ENCODE measurements at places on chromosomes 5 and 9.

DNA sequence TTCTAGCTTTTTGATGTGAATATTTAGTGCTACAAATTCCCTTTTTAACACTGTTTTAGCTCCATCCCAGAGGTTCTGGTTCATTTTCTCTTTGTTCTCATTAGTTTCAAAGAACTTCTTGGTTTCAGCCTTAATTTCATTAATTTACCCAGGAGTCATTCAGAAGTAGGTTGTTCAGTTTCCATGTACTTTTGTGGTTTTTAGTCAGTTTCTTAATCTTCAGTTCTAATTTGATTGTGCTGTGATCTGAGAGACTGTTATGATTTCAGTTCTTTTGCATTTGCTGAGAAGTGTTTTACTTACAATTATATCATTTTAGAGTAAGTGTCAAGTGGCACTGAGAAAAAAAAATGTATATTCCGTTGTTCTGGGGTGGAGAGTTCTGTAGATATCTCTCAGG, 240.1 kb upstream of the RASA1 start:
- DNase-seq = no peak

GRCh38 chr9:138075496-138075895, 197.9 kb downstream of the CACNA1B start:
- DNase-seq = no peak

DNA sequence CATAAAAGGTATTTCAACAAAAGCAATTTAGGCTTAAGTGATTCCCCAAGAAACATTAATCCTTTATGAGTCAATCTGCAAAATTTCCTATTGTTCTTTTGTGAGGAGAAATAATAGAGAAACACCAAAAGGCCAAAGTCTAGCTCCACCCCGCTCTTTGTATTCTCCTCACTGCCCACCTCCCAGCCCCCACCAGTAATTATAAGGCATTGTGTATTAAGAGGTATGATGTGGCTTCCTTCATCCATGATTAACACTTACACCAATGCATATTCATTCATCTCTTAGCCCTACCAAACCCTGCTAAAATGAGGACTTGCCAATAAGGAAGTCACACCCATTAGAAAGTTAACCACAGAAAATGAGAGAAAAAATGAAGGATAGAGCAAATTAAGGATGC, 105.3 kb upstream of the SPATA31D4 start:
- DNase-seq = no peak

- no peak for DNase-seq
Observed at GRCh38 chr9:20331095-20331685, 291.1 kb downstream of the MLLT3 start.

DNA sequence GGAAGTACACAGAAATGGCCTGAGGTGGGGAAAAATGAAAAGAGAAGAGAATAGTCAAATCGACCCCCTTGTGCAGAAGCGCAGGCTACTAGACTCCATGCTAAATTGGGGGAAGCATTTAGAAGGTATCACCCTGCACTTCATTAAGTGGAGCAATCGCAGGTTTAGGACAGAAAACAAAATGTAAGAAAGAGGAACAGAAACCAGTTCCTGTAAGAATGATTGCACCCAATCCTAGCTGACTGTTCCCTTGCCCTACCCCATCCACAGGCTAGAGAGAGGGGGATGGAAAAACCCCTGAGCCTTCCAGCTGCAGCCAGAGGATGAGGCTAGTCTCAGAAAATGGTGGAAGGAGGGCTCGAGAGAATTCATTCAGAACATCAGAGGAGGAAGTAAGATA, 23.9 kb upstream of the PPP1R2B start:
- no peak for DNase-seq

Measured in RPMI7951 (cell line).